ENCODE measurements at places on chromosomes 4 and X.

- DNase-seq = no peak
These were observed 11.2 kb upstream of the C1QTNF7 start for GRCh38 chr4:15416357-15417232.

DNA sequence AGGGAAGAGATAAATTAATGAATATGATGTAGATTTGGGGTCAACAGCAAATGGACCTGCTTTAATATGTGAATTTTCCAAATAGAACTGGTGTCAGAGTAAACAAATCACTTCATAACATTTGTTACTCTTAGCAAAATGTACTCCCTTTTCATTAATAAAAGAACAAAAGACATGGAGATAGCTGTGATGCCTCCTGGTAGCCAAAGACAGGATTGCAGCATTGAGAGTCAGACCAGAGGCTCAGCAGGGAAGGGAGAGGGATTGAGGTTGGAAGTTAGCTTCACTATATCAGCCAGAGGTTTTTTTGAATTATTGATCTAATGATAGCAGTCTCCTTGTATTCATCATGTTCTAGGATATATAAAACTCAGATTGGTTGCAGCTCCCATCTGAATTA lies 17.4 kb upstream of the RAB40A start:
- no peak for DNase-seq

- no peak for DNase-seq
These were observed 178.9 kb upstream of the VEGFC start for GRCh38 chr4:176971576-176972115.

DNA sequence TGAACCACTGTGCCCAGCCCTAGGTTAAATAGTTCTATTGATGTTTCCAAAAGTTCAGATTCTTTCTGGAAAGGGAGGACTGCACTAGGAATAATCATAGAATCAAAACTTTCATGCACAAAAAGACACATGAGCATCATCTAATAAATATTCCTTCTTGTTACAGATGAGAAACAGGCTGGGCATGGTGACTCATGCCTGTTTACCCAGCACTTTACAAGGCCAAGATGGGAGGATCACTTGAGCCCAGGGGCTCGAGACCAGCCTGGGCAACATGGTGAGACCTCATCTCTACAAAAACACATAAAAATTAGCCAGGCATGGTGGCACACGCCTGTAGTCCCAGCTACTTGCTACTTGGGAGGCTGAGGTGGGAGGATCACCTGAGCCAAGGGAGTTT lies 27.7 kb downstream of the LARP7 start:
- DNase-seq = no peak

- no peak for DNase-seq
These were observed 21.1 kb upstream of the PDS5A start for GRCh38 chr4:39998659-39999345.

- no peak for DNase-seq
These were observed 217.3 kb upstream of the TAPT1 start for GRCh38 chr4:16443504-16444088.

Measured in NCI-H524 treated with DMSO at 0.1 percent for 48 hours (cell line).